Neural progenitor cell (in vitro differentiated cells): ENCODE measurements at places on chromosomes 5 and 9. TPM values are rescaled to one million over a fixed set of nuclear protein-coding genes. Genes with fewer than 3 reads are reported as not detected.

Gene ZDHHC12
- 16.8 and 53.9 TPM in 2 replicates for total RNA-seq

Gene PCDHA8
- total RNA-seq, result 0.90 and 1.6 TPM in 2 replicates

Gene CARTPT
- not detected in 2 replicates for total RNA-seq

Gene WDR36
- 38.5 and 60.1 TPM in 2 replicates for total RNA-seq

GRCh38 chr5:179805529-179806249 lies 977 bp downstream of the MGAT4B start:
- DNase-seq, result peak; percentile 61

DNA sequence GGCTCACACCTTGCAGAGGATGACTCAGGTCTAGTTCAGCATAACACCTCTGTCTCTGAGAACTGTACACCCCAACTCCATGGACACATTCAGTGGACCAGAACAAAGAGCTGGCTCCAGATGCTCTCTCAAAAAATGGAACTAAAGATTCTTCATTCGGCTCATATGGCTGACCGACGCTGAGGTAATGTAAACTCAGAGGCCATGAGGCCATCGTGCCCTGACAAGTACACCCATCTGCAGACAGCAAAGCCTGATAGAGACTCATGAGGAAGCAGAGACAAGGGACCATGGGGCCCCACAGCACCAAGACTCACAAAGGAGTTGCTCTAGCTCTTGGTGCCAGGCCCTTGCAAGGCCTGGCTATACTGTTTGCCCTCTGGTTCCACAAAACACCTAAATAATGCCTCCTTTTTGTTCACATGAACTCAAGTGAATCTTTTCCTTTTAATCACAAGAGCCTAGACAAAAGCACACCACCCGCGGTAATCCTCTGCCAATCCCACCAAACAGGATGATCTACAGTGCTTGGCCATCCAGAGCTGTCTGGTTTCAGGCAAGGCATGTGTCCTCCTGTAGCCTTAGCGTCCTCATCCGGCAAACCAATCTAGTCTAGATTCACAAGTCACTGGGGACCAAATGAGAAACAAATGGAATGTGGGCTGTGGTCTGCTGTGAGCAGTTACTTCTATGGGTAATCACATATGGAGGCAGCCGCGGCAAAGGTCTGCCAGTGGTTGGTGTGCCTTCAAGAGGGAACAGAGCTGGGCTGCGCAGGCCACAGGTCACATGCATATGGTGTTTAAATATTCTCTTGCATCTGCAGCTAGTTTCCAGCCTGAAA lies 22.7 kb downstream of the MED27 start:
- no peak for DNase-seq

- DNase-seq, result no peak
Measured at GRCh38 chr9:119838210-119838609, 469.0 kb upstream of the BRINP1 start.

DNA sequence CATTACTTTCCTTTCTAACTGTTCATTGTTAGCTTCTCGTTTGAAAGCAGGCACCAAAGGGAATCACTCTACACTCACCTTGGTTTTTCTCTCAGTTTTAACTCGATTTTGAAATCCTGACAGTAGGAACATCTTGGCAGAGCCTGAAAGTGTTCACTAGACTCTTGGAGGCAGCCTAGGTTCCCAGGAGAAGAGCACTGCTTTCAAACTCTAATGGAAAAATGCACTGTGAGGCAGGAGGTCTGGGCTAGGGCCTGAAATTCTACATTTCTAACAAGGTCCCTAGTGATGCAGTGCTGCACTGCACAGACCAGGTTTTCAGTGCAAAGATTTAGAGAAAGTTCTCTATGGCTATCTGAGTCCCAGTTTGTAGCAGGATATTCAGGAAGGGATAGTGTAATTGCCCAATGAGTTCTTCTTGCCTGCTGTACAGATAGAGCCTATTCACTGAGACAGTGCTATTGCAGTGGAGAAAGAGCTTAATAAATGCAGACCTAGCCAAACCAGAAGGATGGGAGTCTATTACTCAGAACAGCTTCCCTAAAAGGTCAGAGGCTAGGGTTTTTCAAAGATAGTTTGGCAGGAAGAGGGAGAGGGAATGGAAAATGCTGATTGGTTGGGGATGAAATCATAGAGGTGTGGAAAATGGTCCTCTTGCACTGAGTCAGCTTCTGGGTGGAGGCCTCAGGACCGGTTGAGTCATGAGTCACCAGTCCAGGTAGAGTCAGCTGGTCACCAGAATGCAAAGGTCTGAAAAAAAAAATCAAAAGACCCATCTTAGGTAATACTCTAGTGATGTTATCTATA lies 153.9 kb downstream of the GPBP1 start:
- DNase-seq, result no peak

GRCh38 chr5:111682121-111682520 lies 74.9 kb downstream of the NREP start:
- DNase-seq, result no peak

DNA sequence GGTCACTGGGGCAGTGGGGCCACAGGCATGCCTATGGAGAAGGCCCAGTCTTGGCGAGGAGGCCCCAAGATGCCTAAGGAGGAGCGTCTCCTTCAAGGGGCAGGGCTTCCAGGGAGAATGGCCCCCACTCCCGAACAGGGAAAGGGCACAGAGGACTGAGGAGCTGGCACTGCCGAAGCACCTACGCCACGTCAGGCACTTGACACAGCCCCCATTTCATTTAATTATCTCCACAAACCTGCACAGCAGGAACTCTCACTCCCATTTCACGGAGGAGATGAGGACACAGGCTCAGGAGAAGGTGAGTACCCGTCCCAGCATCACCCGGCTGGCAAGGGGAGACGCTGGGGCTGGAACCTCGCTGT lies 26.0 kb downstream of the EGR1 start:
- no peak for DNase-seq

GRCh38 chr5:172672681-172673080 lies 31.6 kb downstream of the NEURL1B start:
- no peak for DNase-seq

DNA sequence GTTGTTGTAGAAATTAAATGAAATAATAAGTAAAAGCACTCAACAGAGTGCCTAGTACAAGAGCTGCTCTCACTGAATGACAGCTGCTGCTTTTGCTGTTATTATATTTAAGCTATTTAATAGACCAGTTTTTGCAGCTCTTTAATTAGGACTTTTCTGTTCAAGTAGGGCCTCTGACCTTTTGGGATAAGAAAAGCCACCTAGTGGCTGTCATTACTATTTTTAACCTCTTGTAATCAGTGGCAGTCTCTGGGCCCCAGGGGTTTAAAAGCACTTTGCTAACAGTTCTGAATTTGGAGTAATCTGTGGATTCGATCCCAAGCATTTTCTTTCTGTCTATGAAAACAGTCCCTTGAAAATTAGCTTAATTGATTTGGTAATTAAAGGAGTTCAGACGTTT lies 121.1 kb downstream of the NUDT12 start:
- peak; percentile 45 for DNase-seq

DNA sequence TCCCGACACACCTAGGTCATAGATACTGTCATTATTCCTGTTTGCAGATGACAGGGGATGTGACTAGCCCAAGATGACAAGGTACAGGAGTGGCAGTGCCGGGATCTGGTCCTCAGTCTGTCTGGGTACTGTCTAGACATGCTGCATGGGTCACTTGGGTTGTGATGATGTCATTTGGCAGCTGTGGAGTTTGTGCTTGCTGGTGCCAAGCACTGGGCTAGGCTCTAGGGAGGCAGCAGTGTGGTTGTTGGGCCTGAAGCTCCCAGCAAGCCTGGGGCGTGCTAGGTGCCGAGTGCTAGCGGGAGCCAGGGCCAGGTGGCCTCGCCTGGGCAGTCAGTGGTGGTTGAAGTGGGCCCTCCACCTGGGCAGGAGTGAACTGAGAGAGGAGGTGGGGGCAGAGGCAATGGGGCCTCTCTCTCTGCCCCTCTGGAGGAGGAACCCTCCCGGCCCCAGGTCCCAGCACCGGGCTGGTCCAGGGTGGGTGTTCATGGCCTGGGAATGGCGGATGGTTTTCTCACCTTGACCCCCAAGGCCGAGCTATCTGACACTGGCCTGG lies 8.8 kb upstream of the ASB6 start:
- DNase-seq, result no peak
